ENCODE measurements at places on chromosomes 2 and 18.

GRCh38 chr2:237141571-237142051 lies 55.9 kb downstream of the COPS8 start:
- no peaks in the 10 kb centered on the region for H3K36me3 ChIP-seq
- no peak for DNase-seq
- H3K4me1 ChIP-seq = peaks cover 7% of the 10 kb centered on the region
- H3K27me3 ChIP-seq = peaks cover 7% of the 10 kb centered on the region
- no peak overlapping the region for H3K4me3 ChIP-seq

DNA sequence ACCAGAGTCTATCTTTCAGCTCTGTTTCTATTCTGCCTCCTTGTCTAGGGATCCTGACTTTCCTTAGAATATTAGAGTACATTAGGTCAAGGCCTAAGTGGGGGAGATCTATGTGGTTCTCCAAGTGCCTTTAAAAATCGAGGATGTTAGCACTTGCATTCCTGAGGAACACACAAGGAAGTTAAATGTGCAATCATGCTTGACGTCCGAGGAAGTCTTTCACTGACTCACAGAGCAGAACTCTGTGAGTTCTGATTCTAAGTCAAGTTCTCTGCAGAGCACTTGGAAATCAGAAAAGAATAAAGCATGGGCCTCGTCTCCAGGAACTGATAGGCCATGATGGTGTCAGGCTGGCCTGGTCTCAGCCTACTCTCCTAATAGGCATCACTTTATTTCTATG lies 17.2 kb downstream of the FHOD3 start:
- H3K4me1 ChIP-seq = no peaks in the 10 kb centered on the region
- no peak overlapping the region for H3K4me3 ChIP-seq
- H3K27ac ChIP-seq = no peak overlapping the region
- H3K27me3 ChIP-seq = peaks cover 10% of the 10 kb centered on the region
- no peak for DNase-seq
- H3K36me3 ChIP-seq = no peaks in the 10 kb centered on the region

DNA sequence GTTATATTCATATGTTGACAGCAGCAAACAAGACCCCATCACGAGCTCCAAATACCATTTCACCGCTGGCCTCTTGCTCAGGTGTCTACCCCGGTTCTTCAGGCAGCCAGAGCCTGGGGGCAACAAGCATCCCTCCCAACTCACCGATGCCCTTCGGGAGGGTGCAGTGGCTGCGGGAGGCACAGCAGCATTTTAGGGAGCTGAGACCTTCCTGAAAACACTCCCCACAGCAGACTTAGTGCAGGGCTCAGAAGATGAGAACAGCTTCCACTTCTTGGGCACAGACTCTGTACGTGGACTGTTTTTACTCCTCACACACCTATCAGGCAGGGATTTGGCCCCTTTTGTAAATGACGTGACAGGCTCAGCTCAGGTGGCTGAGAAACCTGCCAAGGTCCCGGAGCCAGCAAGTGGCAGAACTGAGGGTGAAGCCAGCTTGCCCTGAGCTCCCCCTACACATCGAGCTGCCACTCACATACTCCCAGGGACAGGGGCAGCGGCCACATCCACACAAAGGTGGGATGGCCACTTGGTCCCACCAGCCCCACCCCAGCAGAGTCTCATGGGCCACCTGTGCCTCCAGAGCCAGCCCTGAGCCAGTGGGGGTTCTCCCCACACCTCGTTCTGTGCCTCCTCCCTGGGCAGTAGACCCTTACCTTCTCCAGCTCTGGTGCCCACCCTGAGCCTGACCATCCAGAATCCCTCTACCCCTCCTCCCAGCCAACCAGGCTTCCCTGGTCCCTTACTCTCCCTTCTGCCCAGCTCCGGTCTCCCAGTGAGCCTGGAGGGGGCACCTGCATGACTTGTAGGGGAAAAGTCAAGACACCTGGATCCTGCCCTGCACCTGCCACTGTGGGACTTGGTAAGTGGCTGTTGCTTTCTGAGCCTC lies 28.5 kb downstream of the CYP27C1 start:
- no peak overlapping the region for H3K4me3 ChIP-seq
- peaks cover 6% of the 10 kb centered on the region for H3K27me3 ChIP-seq
- H3K36me3 ChIP-seq = no peaks in the 10 kb centered on the region
- H3K4me1 ChIP-seq = no peaks in the 10 kb centered on the region

DNA sequence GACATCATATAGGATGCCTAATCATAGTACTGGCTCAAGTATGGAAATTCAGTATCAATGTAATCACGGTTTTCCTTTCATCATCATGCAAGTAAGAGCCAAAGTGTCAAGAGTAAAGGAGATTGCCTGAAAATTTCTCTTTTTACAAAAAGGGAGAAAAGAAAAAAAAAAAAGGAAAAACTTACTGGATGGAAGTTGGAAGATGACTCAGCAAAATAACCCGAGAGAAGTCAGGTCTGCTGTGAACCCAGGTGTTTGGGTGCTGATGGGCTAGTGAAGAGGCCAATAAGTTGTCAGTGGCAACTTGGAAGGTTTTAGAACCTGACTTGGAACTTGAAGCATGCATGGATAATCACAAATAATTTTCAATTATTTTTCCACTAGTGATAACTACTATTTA lies 441.9 kb upstream of the SLC14A2 start:
- H3K4me1 ChIP-seq = no peaks in the 10 kb centered on the region
- no peaks in the 10 kb centered on the region for H3K27me3 ChIP-seq
- no peak overlapping the region for H3K27ac ChIP-seq
- no peak for DNase-seq
- no peaks in the 10 kb centered on the region for H3K36me3 ChIP-seq

DNA sequence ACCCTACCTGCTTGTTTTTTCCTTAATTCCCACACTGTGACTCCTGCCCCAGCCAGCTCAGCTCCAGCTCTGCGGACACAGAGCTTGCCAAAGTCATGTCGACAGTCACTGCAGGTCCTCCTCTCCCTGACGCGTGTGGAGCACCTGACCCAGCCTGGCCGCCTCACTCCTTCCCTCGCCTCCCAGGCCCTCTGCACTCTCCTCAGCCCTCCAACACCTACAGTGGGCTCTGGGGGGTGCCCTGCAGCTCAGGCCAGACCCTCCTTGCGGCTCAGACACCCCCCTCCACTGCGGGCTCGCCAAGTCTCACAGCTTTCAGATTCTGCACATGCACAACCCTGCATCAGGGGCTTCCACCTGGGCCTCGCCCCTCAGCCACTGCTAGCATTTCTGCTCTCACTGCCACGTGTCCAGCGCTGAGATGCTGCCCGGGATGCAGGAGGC lies 68.3 kb downstream of the NDUFA10 start:
- no peaks in the 10 kb centered on the region for H3K36me3 ChIP-seq
- no peaks in the 10 kb centered on the region for H3K4me1 ChIP-seq
- no peak for DNase-seq
- H3K27me3 ChIP-seq = no peaks in the 10 kb centered on the region

GRCh38 chr2:229543176-229543873 lies 171.0 kb downstream of the DNER start:
- H3K36me3 ChIP-seq = no peaks in the 10 kb centered on the region
- H3K27me3 ChIP-seq = peaks cover 6% of the 10 kb centered on the region
- no peaks in the 10 kb centered on the region for H3K4me1 ChIP-seq
- H3K4me3 ChIP-seq = no peak overlapping the region

DNA sequence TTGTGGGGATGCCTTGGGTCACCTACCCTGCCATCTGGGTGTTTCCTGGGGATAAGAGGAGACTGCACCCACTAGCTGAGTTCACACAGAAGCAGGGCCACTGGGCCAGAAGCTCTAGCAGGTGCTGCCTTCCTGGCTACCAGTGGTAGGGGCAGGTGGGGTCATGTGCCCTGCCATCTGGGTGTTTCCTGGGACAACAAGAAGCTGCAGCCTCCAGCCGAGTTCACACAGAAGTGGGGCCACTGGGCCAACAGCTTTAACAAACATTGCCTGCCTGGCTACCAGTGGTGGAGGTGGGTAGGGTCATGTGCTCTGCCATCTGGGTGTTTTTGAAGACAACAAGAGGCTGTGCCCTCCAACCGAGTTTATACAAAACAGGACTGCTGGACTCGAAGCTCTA lies 282.2 kb upstream of the SYT4 start:
- no peak overlapping the region for H3K4me3 ChIP-seq
- H3K36me3 ChIP-seq = no peaks in the 10 kb centered on the region
- H3K27me3 ChIP-seq = no peaks in the 10 kb centered on the region
- no peak for DNase-seq
- no peak overlapping the region for H3K27ac ChIP-seq

DNA sequence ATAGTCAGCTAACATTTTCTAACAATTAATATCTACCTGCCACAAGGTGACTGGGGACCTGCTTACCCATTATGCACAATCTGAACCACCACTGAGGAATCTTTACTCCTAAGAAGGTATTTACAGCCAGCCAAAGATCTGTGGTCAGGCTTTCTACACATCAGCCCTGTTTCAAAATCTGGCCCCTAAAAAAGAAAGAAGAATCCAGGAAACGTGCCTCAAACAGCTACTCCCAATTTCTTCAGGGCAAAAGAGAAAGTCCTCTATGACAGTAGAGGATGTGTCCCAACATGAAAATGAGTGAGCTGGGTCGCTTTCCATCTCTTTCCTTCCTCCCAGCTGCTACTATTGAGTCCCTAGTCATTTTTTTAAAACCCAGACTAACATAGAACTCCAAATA lies 79.5 kb downstream of the EPB41L3 start:
- DNase-seq = no peak
- H3K27me3 ChIP-seq = peaks cover 3% of the 10 kb centered on the region
- no peak overlapping the region for H3K4me3 ChIP-seq
- no peak overlapping the region for H3K27ac ChIP-seq

DNA sequence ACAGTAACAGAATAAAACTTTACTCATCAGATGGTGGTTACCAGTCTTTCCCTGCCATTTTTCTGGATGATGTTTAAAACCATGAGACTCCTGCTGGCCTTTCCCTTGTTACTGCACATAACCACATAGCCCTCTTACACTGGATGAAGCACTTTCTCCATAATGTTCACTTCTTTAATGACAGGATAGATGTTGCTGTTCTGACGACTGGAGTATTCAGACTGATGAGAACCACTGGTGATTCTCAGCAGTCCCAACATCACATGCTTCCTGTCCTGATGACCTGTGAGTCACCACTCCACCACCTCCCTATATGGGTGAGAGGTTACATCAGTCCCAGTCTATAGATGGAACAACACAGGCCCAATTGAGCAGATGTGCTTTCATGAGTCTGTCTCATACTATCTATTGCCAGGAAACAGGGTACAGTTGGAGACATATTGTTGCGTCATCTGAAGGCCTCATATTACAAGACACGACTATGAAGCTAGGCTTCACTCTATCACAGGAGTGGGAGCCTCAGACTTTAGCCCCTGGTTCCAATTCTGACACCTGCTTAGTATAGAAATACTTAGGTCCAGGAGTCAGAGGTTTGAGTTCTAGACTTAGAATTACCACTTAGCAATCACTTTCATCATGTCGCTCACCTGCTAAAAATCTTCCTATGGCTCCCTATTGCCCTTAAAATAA lies 145.7 kb upstream of the KLF7 start:
- H3K36me3 ChIP-seq = peaks cover 11% of the 10 kb centered on the region
- H3K4me3 ChIP-seq = no peak overlapping the region
- no peaks in the 10 kb centered on the region for H3K27me3 ChIP-seq
- peaks cover 49% of the 10 kb centered on the region for H3K4me1 ChIP-seq

DNA sequence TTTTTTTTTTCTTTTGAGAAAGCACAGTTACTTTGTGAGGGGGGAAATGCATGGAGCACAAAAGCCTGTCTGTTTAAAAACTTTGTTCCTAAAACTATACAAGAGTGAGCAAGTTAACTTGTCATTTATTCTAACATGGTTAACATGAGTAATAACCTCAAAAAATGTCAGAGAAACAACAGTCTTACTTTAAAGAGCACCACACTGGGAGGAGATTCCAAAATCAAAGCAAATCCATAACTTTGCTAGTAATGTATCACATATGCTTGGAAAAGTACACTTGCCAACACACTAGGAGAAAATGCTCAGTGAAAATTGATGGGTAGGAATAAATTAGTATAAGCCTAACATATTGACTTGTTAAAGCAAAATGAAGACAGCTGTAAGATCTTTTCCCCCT lies 157.1 kb downstream of the PRPF40A start:
- no peak overlapping the region for H3K4me3 ChIP-seq
- peaks cover 10% of the 10 kb centered on the region for H3K27me3 ChIP-seq
- H3K4me1 ChIP-seq = no peaks in the 10 kb centered on the region
- DNase-seq = no peak

- no peaks in the 10 kb centered on the region for H3K4me1 ChIP-seq
- no peaks in the 10 kb centered on the region for H3K27me3 ChIP-seq
- no peak for DNase-seq
- no peak overlapping the region for H3K27ac ChIP-seq
- no peak overlapping the region for H3K4me3 ChIP-seq
Observed at GRCh38 chr18:36394486-36394885, 97.0 kb downstream of the FHOD3 start.

GRCh38 chr18:57437402-57437765 lies 2.2 kb downstream of the ONECUT2 start:
- H3K4me3 ChIP-seq = peak overlapping the region; percentile 11
- H3K4me1 ChIP-seq = peaks cover 9% of the 10 kb centered on the region
- DNase-seq = no peak

DNA sequence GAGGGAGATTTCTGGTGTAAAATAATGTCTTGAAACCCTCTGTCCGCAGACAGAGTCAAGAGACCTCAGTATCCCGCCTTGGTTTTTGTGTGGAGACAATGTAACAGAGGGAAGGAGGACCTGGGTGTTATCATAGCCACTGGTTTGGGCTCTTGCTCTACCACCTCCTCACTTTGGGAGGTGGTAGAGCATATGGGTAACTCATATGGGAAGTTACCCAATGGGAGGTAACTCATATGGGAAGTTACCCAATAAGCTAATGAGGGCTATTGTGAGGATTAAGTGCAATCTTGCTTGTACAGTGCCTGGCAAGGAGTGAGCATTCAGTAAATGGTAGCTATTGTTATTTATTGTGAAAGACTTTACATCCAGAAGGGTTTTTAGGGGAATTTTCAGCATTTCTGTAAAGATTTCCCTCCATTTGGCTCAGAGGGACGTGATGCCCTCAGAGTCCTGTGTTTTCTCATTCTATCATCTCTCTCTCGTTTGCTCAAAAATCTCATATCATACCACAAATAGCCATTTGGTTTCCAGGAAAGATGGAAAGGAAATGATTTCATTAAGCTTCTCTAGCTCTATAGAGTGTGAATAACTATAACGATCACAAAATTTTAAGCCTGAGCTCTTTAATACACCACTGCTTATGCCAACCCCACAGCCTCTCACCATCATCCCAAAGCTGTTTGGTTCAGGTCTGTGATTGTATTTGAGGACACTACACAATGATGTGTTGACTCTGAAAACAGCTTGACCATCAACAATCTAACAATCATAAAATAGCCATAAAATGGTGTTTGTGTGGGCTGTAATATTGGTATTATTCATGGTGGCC lies 307.7 kb downstream of the STK39 start:
- H3K4me3 ChIP-seq = no peak overlapping the region
- no peaks in the 10 kb centered on the region for H3K27me3 ChIP-seq
- no peak overlapping the region for H3K27ac ChIP-seq

- peaks cover 16% of the 10 kb centered on the region for H3K36me3 ChIP-seq
- DNase-seq = no peak
- no peak overlapping the region for H3K4me3 ChIP-seq
- peaks cover 41% of the 10 kb centered on the region for H3K4me1 ChIP-seq
Observed at GRCh38 chr2:201406077-201406662, 45.1 kb downstream of the TRAK2 start.

All from activated T-helper 1 cell treated with anti-CD3 and anti-CD28 coated beads, Interleukin-12 subunit alpha, Interleukin-12 subunit beta, Interleukin-2, Interleukin-4 antibody, amounts not matched to agents 30 ng/mL and 10 ng/mL and 1 ng/mL, durations not matched to agents 14 hours and 24 hours and 36 hours (primary cell).